ENCODE measurements at places on chromosomes 4 and X. TPM values are rescaled to one million over a fixed set of nuclear protein-coding genes. Genes with fewer than 3 reads are reported as not detected.

Gene RAB39B
- total RNA-seq: 0.30 TPM

Gene GLOD5
- total RNA-seq: not detected

Gene TKTL1
- 0.30 TPM for total RNA-seq

Gene TLR2
- 10.2 TPM for total RNA-seq

Gene DCX
- 2.4 TPM for total RNA-seq

Gene TEX13D
- total RNA-seq: not detected

Gene AVPR2
- 0.89 TPM for total RNA-seq

Gene MAGEA4
- not detected for total RNA-seq

Gene VCX3A
- total RNA-seq: not detected

Gene HOPX
- total RNA-seq: 195 TPM

Gene FRG2
- not detected for total RNA-seq

Gene CENPC
- 39.0 TPM for total RNA-seq

Gene CT45A5
- total RNA-seq: not detected

Gene HPGD
- total RNA-seq: 34.6 TPM

DNA sequence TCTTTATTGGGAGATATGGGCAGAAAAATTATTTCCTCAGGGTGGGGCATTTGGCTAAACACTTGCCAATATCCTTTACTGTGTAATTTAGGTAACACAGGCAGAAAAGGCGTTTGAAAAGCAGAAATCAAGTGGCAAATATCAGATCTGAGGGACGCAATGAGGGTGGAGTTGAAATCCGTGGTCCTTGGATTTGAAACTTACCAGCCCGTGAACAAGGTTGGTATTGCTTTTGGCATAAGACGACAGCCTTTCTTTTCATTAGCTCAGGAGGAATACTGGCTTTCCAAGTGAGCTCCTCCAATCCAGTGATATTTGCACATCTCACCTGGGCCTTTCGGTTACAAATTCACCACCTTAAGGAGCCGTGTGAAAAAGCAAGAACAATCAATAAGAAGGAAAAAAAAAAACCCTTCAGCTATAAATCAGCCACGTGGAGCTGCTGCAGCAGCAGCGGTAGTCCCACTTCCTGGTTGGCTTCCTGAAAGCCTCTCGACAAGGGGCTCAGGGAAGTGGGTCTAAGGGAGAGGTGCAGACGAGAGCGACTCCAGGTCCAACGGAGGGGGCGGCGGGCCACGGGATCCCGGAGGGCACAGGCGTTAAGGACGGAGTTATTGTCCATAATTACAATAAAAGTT is 734 bp upstream of the GALNT7 start:
- peak; percentile 48 for DNase-seq

GRCh38 chr4:158259955-158260575 is 49.8 kb downstream of the TMEM144 start:
- DNase-seq: no peak

GRCh38 chrX:134932528-134933217 is 58.1 kb upstream of the SMIM10 start:
- DNase-seq: no peak

- DNase-seq: no peak
These were observed 220.9 kb downstream of the MAML3 start for GRCh38 chr4:139933104-139933503.

- DNase-seq: no peak
These were observed 10.1 kb downstream of the HS3ST1 start for GRCh38 chr4:11418610-11419009.

GRCh38 chr4:56806666-56807065 is 14.8 kb downstream of the SPINK2 start:
- no peak for DNase-seq

- no peak for DNase-seq
These were observed 27.1 kb downstream of the PDLIM3 start for GRCh38 chr4:185508181-185508580.

- no peak for DNase-seq
These were observed 20.6 kb upstream of the IRAK1 start for GRCh38 chrX:154040307-154040756.

- no peak for DNase-seq
These were observed 13.2 kb downstream of the SMPX start for GRCh38 chrX:21744721-21745120.

GRCh38 chrX:54044877-54045338 is 635 bp upstream of the PHF8 start:
- DNase-seq: peak; percentile 13

DNA sequence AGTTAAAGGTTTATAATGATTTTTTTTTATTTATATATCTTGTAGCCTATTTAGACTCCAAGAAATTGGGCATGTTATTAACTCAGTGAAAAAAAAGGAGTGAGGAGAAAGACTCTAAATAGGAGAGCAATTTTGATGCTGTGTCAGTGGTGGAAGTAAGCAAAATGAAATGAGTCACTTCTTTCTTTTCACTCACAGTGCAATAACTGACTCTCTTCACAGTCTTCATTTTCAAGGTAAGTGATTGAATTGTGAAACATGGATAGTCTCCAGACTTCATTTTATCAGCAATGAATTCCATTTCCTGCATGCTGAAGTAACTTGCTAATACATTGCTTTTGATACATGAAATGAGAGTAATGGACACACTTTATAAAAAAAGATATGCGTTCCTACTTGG is 2271.5 kb downstream of the PCDH7 start:
- no peak for DNase-seq

- DNase-seq: no peak
These were observed 10.9 kb upstream of the CLTRN start for GRCh38 chrX:15675490-15675921.

- DNase-seq: no peak
These were observed 207.4 kb upstream of the JADE1 start for GRCh38 chr4:128601991-128602695.

GRCh38 chr4:19776929-19777328 is 474.8 kb upstream of the SLIT2 start:
- no peak for DNase-seq

GRCh38 chr4:41181037-41181436 is 33.3 kb downstream of the APBB2 start:
- no peak for DNase-seq

- DNase-seq: no peak
These were observed 93.8 kb downstream of the APBB2 start for GRCh38 chr4:41120297-41121217.

- no peak for DNase-seq
These were observed 35.2 kb downstream of the SMIM20 start for GRCh38 chr4:25949173-25949748.

GRCh38 chr4:146333187-146333894 is 119.0 kb downstream of the REELD1 start:
- no peak for DNase-seq

GRCh38 chrX:69264158-69264581 is 98.9 kb upstream of the PJA1 start:
- DNase-seq: no peak

DNA sequence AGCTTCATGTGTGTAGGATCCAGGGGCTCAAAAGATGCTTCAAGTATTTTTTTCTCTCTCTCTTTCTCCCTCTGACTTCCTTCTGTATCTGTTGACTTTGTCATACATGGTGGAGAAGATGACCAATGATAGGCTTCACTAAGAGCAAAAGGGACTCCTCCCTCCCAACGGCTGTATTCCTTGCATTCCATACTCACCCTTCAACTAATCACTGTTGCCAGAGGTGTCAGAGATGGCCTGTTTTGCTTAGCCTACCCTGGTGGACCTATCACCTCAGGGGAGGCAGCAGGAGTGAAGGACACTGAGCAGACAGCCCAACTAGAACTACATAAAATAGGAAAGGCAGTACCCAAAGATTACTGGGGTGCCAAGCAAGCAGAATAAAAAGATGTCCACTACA is 62.2 kb upstream of the C1QTNF7 start:
- no peak for DNase-seq
